ENCODE measurements at places on chromosomes 2 and 18.

DNA sequence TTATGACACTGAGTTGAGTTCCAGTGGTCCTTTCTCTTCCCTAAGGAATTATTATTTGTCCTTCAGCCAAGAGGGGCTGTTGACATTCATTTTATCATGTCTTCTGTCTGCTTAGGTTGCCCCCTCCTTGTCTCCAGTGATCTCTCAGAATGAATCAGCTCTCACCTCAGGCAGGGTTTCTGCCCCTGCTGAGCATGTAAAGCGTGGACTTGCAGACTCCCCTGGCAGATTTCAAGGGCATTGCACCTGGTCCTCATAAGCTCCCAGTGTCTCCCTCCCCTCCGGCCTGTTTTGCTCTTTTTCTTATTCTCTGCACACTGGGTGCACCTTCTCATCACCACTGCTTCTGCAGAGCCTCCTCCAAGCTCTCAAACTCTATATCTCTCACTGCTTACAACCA lies 188.4 kb downstream of the KCNS3 start:
- DNase-seq: no peak

DNA sequence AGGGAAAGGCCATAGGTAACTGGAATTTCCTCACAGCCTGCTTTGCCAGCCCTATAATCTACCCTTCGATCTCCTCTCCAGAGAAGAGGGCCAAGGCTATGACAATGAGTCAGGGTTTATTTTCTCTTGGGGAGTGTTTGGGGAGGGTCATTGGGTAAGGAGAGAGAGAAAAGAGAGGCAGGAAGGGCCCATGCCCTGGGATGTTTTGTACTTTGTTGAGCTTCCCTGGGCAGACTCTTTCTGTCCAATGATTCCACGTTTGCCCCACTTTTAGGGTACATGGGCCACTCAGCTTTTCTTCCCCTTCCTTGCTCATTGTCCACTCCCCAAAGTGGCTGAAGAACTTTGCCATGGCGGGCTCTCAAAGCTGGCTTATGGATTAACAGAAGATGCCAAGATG lies 224.2 kb downstream of the ALK start:
- no peak for DNase-seq

GRCh38 chr2:123895651-123896050 lies 129.4 kb upstream of the CNTNAP5 start:
- DNase-seq: no peak

DNA sequence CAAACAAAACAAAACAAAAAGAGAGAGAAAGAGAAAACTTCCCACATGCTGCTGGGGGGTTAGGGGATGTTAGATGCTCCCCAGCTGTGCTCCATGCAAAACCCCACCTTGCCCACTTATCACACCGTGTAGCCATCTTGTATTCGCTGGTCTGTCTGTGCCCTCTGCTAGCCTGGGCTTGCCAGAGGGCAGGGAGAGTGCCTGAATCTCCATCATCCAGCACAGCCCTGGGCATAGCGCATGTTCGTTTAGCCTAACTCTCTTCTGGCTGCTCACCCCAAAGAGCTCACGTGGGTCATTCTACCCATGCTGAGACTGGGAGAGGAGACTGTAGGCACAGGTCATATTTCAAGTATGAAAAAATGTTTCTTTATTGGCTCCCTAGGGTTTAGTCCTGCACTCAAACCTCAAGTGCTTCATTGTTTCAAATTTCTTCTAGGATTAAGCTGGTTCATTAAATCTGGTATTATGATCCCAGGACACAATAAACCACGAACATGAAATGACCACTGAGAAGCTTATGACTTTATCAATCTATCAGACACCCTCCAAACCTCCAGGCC lies 100.5 kb downstream of the KCNF1 start:
- no peak for DNase-seq

DNA sequence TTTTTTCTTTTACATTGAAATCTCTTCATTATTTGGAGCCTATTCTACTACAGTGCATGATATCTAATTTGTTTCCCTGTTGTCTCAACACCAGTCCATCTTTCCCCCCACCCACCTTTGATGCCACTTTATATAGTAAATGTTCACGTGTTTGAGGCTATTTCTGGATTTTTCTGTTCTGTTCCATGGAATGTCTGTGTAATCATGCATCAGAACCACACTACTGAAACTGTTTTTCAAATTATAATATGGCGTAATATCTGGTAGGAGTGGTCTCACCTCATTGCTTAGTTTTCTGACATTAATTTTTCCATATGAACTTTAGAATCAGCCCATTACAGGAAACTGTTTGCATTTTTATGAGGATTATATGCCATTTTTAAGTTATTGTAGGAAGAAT lies 19.1 kb upstream of the NARS1 start:
- no peak for DNase-seq

DNA sequence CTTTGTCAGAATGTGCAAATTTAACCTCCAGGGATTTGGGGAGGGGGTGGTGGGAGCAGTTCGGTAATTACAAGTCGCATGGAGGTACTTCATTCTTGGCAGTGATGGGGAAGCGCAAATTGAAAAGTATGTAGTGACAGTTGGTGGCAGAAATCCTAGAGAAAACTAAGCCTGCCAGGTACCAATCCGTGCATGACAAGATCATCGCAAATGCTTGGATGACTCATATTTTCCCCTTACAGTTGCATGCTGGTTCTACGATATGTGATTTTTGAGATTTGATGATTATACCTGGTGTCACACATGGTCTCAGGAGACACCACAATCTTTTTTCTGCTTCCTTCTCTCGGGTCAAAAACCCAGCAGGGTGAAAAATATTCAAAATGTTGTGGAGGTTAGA lies 479.7 kb upstream of the ID2 start:
- DNase-seq: no peak

GRCh38 chr2:223477318-223477717 lies 124.8 kb downstream of the SCG2 start:
- DNase-seq: no peak

DNA sequence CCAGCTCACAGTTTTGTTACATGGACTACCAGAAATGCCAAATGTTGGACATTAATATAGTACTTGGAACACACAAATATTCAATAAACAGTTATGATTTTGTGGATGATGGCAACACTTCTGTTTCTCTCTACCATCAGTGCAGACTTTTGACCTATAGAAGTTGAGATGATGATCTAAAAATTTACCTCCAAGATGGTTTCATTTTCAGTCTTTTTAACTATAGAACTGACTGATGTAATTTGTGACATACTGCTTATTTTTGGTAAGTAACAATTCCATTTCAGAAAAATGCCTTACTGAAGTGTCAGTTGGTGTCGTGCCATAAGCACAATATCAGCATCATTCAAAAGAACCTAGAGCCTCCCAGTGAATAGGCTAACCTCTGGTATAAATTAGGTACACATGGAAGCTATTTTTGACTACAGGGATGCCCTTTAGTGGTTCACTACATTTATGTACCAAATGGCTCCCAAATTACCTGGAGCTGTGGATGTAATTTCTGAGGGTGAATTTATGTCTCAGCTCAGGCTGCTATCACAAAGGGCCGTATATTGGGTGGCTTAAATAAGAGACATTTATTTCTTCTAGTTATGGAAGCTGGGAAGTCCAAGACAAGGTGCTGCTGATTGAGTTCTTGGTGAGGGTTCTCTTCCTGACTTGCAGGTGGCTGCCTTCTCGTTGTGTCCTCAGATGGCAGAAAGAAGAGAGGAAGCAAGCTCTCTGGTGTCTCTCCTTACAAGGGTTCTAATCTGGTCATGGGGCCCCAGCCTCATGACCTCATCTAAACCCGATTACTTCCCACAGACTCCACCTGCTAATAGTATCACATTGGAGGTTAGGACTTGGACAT lies 66.5 kb downstream of the ALPK2 start:
- no peak for DNase-seq

DNA sequence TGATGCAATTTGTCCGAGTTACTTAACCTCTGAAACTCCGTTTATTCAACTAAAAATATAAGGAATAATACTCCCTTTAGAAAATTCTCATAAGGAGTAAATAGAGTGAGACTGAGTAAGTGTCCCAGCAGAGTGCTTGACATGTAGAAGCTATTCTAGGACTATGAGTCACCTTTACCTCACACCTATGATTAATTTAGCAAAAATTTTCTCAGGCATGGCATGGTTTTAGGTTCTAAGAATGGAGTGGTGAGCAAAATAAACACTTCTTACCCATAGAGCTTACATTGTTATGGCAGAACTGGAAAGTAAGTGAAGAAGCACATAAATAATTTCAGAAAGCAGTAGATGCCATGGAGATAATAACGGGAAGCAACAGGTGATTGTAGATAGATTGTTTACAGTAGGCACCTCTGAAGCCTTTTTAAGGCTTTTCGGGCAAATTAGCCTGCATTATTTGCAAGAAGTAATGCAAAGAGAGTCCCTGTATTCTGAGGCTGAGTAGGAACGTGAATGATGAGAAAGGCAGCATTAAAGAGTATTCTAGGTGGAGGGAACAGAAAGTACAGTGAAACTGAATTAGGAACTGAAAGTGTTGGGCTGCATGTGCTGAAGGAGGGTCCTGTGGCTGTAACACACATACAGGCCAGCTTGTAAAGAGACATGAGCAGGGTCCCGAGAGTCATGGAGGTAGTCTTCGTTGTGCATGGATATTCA lies 209.2 kb downstream of the ZNF407 start:
- DNase-seq: no peak

GRCh38 chr18:56962322-56962721 lies 184.6 kb upstream of the BOD1L2 start:
- DNase-seq: no peak

DNA sequence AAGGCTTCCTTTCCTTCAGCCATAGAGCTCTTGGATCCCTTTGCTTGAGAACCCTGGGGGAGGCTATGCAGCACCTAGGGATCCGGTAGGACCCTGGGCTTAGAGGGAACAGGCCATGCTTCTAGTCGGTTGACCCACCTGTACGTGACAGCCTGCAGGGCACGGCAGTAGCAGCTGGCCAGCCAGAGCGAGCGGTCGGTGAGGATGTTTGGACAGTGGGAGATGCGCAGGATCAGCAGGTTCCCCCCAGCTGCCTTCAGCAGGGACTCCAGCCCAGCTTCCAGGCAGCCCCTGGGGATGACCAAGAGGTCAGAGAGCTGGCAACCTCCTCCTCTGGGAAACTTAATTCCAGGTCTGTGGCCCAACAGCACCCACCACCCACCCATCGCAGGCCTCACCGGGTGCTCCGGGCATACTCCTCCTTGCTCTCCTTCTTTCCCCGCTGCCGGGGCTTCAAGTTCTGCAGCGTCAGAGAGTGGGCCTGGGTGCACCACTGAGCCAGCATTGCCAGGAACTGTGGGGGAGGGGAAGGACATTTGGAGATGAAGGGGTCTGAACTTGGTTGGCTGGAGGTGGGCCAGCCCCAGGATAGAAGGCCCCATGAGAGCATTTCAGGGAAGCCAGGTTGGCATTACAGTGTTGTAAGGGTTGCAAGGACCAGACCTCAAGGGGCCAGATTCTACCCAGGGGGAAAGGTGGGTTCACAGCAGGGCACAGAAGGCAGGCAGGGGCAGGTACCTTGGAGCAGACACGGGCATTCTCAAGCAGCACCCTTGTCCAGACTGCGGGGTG lies 20.5 kb downstream of the FBXO41 start:
- no peak for DNase-seq

DNA sequence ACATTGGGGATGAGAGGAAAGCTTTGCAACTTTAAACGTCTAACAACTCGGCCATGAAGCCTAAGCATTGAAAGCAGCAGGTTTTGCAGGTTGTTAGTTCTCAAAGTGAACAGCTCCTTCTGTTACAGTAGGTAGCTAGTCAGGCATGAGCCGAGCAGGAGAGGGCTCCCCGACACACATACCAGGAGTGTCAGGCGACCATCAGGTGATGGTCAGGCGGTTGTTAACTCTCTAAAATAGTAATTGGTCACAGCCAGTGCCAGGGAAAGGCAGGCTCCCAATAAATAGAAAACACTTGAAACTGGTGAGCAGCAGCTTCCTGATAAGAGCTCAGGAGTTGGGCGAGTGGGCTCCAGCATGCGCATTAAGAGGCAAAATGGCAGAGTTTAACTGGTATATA lies 53.5 kb upstream of the DAPL1 start:
- DNase-seq: no peak

DNA sequence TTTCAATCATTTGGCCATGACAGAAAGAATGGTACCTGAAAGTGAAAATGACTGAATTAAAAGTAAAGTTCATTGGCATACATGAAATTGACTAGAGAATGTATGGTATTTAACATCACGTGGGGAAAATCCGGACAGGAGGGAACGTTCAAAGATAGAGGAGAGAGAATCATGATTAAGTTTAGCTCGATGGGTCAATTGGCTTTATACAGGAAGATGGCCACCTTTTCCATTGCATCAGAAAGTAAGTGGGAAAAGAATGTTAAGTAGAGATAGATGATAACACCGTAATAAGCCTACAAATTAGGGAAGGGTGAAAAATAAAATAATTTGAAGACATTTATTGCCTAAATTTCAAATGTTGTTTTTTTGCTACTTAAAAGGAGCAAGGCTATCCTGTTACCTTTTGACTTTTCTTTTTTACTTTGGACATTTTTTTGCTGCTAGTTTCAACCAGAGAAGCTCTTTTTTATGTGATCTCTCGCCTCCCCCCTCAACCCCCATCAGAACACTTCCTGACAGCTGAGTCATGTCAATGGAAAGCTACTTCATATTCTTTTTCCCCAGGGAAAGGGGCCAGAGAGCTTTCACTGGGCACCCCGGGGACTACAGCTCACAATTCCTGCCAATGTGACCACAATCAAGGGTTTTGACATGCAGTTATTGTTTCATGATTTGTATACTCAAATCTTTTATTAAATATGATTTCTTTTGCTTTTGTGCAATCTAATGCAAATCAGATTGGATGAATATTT lies 767 bp upstream of the CCDC102B start:
- DNase-seq: no peak

- no peak for DNase-seq
These were observed 55.5 kb downstream of the DPP4 start for GRCh38 chr2:162018530-162018929.

DNA sequence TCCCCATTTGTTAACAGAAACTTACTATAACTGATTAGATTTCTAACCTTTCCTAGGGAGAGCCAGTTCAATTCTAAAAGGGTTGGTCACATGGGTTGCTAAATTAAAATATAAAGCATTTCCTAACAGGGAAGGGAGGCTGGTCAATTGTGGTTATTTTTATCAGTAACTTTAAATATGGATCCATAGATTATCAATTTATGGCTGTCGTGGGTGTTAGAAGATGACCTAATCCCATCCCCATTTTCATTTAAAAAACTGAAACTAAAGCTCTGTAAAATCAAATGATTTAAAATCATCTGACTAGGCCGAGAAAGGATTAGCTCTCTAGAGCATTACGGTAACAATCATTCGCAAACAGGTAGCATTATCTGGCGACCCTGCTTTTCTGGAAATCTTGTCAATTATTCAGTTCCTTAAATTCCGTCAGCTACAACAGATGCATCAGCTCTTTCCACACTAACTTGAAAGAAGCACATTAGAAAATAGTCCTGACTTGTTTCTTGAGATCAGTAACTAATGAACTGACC lies 953 bp upstream of the HNRNPA3 start:
- no peak for DNase-seq

DNA sequence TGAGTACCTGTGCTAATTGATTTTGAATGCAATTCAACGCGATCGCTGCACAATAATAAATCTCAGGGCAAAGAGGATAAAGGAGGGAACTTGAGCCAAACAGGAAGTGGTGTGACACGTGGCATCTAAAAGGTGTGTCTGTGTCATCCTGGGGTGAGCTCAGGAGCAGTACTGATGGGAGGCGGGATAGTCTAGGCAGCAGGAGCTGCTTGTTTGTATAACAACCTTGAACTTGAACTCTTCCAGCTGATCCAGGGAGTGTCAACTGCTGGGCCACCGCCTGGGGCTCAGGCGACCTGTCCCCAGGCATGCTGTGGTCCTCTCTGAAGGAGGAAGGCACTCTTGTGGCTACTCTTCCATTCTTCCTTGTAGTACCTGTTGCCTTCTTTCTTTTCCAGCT lies 61.2 kb downstream of the BOD1L2 start:
- no peak for DNase-seq

GRCh38 chr2:156562124-156562523 lies 125.9 kb downstream of the GPD2 start:
- no peak for DNase-seq
